ENCODE measurements at places on chromosomes 12 and 14.

- DNase-seq: no peak
These were observed 869 bp upstream of the RIMBP2 start for GRCh38 chr12:130716969-130717366.

DNA sequence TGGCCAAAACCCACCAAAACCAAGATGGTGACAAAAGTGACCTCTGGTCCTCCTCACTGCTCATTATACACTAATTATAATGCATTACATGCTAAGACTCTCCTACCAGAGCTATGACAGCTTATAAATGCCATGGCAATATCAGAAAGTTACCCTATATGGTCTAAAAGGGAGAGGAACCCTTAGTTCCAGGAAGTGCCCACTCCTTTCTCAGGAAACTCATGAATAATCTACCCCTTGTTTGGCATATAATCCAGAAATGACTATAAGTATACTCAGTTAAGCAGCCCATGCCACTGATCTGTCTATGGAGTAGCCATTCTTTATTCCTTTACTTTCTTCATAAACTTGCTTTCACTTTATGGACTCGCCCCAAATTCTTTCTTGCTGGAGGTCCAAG, 43.0 kb upstream of the FUT8 start:
- no peak for DNase-seq

GRCh38 chr12:65125247-65125646, 4.1 kb upstream of the WIF1 start:
- DNase-seq: no peak

- DNase-seq: no peak
These were observed 113.6 kb downstream of the CHST11 start for GRCh38 chr12:104570174-104570907.

DNA sequence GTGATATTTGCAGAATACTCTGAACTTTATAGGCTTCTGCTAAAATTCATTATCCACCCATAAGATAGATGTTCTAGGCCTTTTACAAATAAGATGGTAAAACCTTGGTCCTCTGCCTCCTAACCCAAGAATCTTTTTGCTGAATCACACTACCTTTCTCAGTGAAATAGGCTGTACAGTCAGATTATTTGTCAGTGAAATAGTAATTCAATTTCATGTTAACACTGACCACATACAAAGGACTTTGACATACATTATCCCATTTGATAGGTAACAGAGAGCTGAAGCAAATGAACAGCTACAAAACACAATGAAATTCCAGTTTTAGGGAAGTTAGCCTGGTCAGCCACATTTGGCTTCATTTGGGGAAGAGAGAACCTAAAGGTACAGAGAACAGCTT, 141.1 kb downstream of the PCNX1 start:
- DNase-seq: no peak

GRCh38 chr14:29804481-29805266, 123.0 kb downstream of the PRKD1 start:
- no peak for DNase-seq

- no peak for DNase-seq
These were observed 77.5 kb upstream of the KICS2 start for GRCh38 chr12:64299628-64300027.

- DNase-seq: no peak
These were observed 125.4 kb downstream of the RIMBP2 start for GRCh38 chr12:130590685-130591084.

DNA sequence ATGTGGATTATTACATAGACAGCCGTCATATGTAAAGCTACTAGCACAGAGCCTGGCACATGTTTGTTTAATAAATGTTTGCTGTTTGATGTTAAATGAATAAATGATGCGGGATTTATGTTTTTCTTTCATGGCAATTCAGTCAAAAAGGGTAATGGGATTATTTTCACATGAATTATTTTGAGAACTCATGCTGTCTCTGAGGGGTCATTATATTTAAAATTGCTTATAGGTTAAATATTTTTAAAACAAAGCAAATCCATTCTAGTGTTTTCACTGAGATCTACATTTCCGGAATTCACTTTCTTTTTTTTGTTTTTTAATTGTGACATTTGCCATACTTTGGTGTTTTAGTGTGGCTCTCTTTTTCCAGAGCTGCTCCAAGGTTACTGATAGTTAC, 5.3 kb downstream of the RAB21 start:
- no peak for DNase-seq

DNA sequence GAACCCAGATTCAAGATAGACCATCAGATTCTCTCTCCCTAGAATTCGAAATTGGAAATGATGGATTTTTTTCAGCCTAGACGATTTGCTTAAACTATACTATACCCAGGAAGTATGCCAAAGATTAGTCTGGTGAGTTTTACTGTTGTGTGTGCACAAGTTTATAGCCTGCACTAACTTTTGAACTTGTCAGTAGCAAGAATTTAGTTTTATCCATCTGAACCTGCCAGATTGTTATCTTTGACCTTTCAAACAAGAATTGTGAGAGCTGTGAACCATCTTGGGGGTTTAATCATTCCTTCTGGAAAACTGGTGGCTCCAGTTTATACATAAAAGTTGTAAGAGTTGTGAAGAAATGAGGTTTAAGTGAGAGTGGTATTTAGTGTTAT, 243.5 kb upstream of the DAAM1 start:
- DNase-seq: no peak

Data from hippocampal formation (tissue), 2 donors.